ENCODE measurements at places on chromosomes 11 and 22. TPM values are rescaled to one million over a fixed set of nuclear protein-coding genes. Genes with fewer than 3 reads are reported as not detected.

- H3K36me3 ChIP-seq: no peaks in the 10 kb centered on the region
- H3K4me3 ChIP-seq: no peak overlapping the region
- H3K4me1 ChIP-seq: no peaks in the 10 kb centered on the region
- no peak for DNase-seq
- H3K27ac ChIP-seq: no peak overlapping the region
Observed at GRCh38 chr22:29926057-29926456, 43.1 kb downstream of the MTMR3 start.

- H3K4me3 ChIP-seq: no peak overlapping the region
- DNase-seq: no peak
- no peaks in the 10 kb centered on the region for H3K27me3 ChIP-seq
- no peak overlapping the region for H3K27ac ChIP-seq
Observed at GRCh38 chr11:14309425-14310192, 49.4 kb downstream of the RRAS2 start.

- H3K27me3 ChIP-seq: no peaks in the 10 kb centered on the region
- peaks cover 14% of the 10 kb centered on the region for H3K4me1 ChIP-seq
- DNase-seq: no peak
Observed at GRCh38 chr22:23837496-23837859, 1.3 kb downstream of the DERL3 start.

DNA sequence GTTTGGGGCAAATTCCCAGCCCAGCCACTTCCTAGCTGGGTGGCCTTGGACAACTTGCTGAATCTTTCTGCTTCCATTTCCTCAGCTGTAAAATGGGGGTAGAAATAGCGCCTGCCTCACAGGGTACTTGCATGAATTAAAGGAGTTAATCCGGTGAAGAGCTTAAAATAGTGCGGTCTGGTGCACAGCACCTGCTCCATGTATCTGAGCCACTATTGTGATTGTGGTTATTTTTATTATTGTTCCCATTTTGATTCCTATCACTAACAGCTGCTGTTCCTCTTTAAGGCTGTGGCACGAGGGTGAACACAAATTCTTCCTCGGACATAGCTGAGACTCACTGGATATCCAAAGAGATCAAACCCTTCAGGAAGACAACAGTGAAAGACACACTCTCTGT, 46.9 kb upstream of the TP53I11 start:
- no peaks in the 10 kb centered on the region for H3K27me3 ChIP-seq
- no peak for DNase-seq
- H3K27ac ChIP-seq: no peak overlapping the region
- H3K4me3 ChIP-seq: no peak overlapping the region

Gene YWHAH
- total RNA-seq: 57.0 TPM

Measured in CD4-positive, alpha-beta memory T cell (primary cell).